ENCODE measurements at places on chromosomes 3 and 15.

DNA sequence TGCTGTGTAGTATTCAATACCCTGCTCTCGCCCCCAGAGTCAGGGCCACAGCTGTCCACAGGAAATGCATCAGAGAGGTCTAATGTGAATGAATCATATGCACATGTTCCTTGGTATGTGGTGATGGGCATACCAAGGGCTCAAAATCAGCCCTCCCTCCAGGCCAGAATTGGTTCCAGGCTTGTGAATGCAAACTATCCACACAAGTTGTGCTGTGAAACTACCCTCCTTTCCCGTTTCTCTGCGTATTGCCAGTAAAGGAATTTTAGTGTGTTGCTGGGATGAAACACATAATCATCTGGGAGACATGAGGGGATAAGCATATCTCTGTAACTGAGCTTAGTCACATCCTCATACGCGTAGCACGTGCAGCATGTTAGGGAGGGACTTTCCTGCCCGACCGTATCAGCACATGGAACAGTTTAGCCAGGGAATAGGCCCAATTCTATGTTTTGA lies 9.2 kb upstream of the MME start:
- DNase-seq: no peak

- no peak for DNase-seq
Measured at GRCh38 chr3:101091489-101091888, 98.3 kb upstream of the ABI3BP start.

DNA sequence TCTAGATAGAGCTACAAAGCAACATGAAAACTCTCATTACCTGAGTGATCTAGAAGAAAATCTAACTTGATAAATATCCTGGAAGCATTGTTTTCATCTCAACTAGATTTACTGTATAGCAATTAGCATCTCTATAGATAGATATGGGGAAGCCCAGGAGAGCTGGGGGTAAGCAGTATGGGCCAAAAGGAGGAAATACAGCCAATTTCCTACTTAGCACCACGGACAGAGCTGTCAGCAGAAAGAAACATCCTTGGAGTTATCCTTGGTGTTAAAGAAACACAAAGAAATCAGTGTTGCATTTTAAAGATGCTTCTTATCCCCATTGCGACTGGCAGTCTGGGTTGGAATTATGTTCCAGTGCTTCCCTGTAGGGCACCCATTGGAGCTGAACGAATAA lies 126.2 kb downstream of the TIGIT start:
- no peak for DNase-seq

- DNase-seq: no peak
Measured at GRCh38 chr3:135556174-135556573, 409.4 kb upstream of the PPP2R3A start.

- no peak for DNase-seq
Measured at GRCh38 chr15:93460717-93461116, 371.7 kb upstream of the RGMA start.

- no peak for DNase-seq
Measured at GRCh38 chr3:128222796-128223385, 69.6 kb downstream of the EEFSEC start.

- DNase-seq: no peak
Measured at GRCh38 chr3:98733053-98733811, 29.9 kb upstream of the ST3GAL6 start.

- DNase-seq: no peak
Measured at GRCh38 chr15:99197856-99198255, 51.5 kb downstream of the TTC23 start.

DNA sequence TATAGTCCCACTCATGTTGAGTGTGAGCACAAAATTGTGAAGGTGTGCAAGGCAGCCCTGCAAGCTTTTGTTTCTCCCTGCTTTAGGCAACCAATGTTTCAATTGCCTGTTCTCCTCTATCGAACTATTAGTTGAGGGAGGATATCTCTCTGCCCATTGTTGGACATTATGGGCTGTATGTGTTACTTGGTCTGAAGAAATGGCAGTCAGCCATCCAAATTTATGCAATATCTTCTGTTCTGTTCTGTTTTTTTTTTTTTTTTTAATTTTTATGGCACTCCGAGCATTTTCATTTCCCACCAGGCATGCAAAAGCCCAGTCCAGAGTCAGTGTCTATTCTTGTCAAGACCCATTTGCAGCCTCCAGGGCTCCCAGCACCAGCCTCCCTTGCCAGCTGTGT lies 44.0 kb downstream of the ANAPC13 start:
- DNase-seq: no peak

GRCh38 chr15:86213420-86213819 lies 133.7 kb downstream of the AGBL1 start:
- DNase-seq: no peak

DNA sequence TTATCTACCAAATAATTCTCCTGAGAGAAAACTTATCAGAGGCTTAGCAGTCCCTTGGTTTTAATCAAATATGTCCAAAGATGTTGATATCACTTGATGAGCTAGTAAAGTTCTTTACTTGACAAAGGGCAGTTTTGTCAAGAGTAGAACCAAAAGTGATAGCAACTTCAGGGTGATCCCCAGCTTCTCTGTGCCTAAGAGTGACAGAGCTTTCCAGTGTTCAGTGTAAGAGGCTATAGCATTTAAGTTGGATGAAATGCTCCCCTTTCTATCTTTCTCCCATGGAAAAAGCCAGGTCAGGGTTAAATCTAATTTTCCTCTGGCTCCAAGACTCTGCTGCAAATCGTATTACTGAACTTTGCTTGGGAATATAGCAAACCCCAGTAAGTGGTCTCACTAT lies 120.8 kb downstream of the UNC13C start:
- DNase-seq: no peak

GRCh38 chr3:69715204-69715603 lies 24.1 kb upstream of the MITF start:
- no peak for DNase-seq

DNA sequence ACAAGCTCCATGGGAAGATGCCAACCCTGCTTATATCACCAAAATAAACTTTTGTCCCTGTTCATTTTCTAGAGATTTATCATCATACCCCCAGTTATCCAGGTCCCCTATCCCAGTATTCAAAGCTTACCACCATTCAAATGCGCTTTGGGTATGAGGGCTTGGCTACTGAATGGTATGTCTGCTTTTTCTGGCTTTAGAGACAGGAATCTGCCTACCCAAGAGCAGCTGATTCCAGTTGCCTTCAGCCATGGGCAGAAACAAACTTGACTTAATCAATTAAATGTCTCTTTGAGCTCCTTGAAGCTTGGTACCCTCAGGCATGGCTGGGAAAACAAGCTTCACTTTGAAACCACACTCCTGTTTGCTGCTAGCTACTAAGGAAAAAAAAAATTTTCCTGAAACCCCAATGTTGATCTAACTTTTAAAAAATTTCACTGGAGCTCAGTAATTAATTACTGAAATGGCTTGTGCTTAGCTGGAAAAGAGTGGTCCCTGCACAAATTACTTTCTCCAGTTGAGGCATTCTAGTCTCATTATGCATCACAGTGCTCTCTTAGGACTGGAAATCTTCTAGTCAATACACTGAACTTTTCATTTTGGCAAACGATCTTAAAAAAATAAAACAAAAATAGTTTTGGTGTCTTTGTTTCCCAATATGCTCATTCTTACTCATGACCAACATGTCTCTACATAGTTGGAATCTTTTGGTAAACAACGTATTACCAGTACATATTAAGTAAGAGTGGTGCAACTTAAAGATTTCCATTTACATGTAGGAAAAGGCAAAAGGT lies 242.8 kb downstream of the DTWD1 start:
- no peak for DNase-seq

DNA sequence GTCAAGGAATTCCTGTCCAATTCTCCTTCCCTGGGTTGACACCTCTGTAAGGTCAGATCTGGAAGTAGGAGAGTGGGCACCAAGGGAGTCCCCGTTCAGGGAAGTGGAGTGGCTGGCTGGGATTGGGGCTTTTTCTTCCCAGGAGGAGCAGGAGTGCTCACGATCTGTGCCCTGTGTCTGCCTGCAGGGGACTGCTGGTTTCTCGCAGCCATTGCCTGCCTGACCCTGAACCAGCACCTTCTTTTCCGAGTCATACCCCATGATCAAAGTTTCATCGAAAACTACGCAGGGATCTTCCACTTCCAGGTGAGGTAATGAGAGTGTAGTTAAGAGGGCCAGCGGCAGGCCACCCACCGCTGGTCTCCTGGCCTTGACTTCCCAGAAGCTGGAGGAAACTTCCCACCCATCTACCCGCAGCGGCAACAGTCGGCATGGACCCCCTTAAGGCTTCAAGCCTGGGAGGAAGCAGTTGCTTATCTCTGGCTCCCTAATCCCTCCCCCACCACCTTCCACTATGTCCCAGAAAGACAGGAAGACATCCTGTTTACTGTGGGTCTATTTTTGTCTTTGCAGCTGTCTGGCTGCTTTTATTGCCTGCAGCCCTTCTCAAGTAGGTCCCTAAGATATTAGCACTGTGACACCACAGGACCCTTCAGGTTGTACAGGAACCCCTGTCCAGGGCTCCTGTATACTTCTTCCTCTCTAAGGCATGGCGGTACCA lies 26.8 kb downstream of the CAPN3 start:
- no peak for DNase-seq

DNA sequence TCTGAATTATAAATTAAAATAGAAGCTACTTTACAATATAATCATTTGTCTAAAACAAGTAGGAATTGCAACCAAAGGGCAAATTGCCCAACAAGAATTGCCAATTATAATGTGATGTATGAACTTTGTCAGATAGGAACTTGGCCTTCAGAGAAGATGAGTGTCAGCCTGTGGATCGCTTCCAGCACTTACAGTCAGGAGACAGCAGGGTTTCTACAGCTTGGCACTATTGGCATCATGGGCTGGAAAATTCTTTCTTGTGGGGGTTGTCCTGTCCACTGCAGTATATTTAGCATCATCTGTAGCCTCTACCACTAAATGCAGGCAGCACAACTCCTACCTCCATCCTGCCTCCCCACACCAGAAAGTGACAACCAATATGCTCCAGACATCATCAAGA lies 48.1 kb upstream of the CRBN start:
- DNase-seq: no peak

- no peak for DNase-seq
Measured at GRCh38 chr15:28184166-28184565, 85.1 kb upstream of the OCA2 start.

GRCh38 chr3:4474683-4475490 lies 7.8 kb upstream of the SUMF1 start:
- DNase-seq: no peak

GRCh38 chr3:96863129-96863740 lies 48.8 kb downstream of the EPHA6 start:
- no peak for DNase-seq

DNA sequence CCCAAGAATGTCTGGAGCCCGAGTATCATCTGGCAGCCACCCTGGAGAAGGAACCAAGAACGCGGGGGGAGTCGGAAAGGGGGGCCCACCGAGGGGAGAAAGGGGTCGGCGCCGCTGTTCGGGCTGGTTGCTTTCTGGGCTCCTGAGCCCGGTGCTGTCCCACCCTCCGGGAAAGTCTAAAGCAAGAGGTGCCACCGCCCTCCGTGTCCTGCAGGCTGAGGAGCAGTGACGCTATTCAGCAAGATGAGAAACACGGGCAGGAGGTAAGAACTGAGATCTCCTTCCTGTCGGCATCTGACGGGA lies 234.8 kb downstream of the XXYLT1 start:
- no peak for DNase-seq

GRCh38 chr3:18512007-18512406 lies 86.9 kb upstream of the SATB1 start:
- DNase-seq: no peak

DNA sequence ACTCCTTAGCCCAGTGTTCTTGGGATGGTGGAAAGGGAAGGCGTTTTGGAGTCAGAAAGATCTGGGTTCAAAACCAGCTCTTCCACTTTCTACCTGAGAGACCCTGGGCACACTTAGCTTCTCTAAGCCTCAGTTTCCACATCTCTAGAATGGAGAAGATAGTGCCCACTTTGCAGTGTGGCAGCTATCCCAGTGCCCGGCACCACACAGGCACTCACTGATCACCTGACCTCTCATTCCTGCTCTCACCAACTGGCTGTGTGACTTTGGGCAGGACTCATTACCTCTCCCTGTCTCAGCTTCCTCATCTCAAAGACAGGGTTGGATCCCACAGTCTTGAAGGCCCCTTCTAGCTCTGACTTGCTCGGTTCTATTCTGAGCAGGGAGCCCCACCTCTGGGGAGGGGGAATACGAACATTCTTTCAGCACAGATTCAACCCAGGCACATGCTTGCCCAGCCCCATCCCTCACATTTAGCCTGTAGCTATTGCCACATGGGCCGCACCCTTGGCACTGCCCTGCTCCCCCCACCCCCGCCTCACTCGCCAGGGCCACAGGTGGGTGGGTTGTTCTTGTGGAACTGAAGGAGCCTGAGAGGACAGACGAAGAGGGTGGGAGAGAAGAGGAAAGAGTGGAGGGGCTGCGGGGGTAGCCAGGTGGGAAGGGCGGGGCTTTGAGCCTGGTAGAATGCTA lies 39.2 kb downstream of the EPHB3 start:
- no peak for DNase-seq

DNA sequence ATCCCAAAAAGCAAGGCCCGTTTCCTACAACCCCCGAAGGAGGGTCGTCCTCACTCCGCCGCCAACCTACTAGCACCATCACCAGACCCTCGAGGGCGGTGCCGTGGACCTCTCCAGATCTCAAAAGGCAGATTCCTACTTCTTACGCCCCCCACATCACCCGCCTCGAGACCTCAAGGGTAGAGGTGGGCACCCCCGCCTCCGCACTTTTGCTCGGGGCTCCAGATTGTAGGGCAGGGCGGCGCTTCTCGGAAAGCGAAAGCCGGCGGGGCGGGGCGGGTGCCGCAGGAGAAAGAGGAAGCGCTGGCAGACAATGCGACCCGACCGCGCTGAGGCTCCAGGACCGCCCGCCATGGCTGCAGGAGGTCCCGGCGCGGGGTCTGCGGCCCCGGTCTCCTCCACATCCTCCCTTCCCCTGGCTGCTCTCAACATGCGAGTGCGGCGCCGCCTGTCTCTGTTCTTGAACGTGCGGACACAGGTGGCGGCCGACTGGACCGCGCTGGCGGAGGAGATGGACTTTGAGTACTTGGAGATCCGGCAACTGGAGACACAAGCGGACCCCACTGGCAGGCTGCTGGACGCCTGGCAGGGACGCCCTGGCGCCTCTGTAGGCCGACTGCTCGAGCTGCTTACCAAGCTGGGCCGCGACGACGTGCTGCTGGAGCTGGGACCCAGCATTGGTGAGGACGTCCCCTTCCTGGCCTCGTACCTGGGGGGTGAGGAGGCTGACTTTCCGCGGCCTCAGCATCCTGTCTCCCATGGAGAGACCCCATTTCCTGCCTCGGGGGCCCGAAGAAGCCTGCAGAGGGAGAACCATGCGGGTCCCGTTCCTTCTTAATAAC lies at the start of gene MYD88:
MYD88 (plus strand) TSS at position 313 of the 842 bp plus-strand sequence; CDS start at position 353, 40 bp downstream.
- peak; percentile 77 for DNase-seq

DNA sequence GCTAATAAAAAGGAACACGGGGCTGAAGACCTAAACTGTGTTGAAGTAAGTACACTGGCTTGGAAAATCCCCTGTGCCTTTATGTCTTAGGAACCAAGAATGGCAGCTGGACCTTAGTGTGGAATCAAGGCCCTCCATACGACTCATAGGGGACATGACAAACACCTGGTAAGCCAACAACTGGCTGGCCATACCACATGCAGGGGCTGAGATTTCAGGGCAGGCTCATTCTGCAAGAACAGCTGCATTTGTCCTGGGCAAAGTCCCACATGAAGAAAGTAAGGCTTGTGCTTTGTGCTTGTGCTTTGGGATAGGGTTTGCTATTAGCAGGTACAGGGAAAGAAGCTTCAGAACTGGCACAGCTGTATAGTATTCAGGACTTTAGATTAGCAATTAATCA lies 18.0 kb downstream of the ETV5 start:
- DNase-seq: no peak

- no peak for DNase-seq
Measured at GRCh38 chr3:170007031-170007663, 30.6 kb upstream of the GPR160 start.

- no peak for DNase-seq
Measured at GRCh38 chr15:25170781-25171110, 216.0 kb downstream of the SNRPN start.

- no peak for DNase-seq
Measured at GRCh38 chr3:65960087-65960486, 78.6 kb downstream of the MAGI1 start.
